ENCODE measurements at places on chromosomes 5 and 9.
A peak's percentile ranks its signal among the peaks of the same experiment; 100 is the strongest.

GRCh38 chr9:107869111-107869510 lies 379.5 kb upstream of the KLF4 start:
- DNase-seq, result peak; percentile 60

- DNase-seq, result peak; percentile 74
These were observed 142.3 kb downstream of the SMARCA2 start for GRCh38 chr9:2157277-2158110.

- peak; percentile 53 for DNase-seq
These were observed 38.0 kb downstream of the RIGI start for GRCh38 chr9:32487981-32488380.

DNA sequence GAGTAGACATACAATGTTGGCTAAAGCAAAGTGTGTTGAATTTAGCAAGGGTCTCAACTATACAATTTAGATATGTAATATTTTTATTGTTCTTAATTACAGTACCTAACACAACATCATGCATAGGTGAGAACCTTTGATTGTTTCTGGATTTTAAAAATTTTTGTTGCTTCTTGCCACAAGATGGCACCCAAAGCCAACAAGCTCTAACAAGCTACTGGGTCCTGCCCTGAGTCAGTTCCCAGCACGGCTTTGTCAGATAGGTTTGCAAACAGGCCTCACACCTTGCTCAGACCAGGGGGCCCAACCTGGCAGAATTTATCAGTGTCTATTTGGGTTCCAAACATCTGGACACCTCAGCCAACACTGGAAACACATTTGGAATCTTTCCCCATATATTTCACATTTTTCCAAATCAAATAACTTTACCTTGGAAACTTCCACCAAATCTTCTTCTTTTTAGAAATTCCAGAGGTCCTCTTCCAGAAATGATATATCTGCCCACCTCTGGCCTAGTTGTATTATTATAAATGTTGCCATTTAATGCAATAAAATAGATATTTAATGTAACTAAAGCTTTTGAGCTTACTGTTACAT lies 49.5 kb upstream of the EGFLAM start:
- peak; percentile 55 for DNase-seq

GRCh38 chr5:141532726-141533125 lies 43.8 kb downstream of the PCDHGC5 start:
- DNase-seq, result no peak

GRCh38 chr5:123949807-123950340 lies 437.9 kb downstream of the CSNK1G3 start:
- no peak for DNase-seq

DNA sequence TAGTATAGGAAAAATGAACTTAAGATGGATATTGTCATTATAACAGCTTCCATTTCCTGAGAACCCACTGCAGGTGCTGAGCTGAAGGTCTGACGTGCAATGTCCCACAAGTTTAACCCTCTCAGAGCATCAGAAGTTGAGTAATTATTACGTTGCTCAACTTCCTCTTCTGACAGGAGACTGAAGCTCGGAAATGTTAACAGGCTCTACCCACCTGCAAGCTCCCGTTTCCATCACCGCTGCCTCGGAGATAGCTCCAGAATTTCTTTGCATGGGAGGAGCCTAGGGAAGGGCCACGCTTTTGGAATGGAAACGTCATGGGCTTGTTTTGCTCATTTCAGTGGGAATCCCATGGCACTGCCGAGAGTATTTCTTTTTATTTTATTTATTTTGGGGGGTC lies 1.0 kb upstream of the NTMT1 start:
- no peak for DNase-seq

DNA sequence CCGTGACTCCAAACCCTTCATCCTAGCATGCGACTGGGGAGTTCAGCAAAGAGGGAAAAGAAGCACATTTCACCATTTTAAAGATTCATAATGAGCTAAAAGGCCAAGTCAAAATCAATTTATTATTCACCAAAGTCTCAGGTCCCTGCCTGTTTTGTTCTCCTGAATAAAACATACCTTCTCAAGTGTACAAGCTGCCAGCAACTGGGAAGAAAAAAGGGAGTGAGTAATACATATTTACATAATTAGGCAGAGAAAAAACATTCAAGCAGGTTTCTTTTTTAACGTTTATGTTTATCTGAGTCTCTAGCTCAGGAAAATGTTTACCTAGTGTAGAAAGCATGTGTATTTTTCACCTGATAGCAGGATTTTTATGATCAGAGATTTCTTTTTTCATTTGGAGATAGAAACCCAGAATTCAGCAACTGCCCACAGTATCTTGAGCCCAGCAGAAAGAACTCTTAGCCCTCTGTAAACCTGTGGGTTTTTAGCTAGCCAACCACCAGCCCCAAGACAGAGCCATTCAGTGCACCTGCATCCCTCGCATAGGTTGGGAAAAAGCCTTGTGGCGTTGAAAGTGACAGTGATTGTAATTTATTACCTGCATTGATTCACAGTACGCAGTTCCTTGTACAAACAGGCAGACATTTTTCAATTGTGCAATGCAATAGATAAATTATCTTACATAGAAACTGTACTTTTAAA lies 117.9 kb upstream of the GRIA1 start:
- no peak for DNase-seq

- no peak for DNase-seq
These were observed 122.6 kb downstream of the TRIM32 start for GRCh38 chr9:116809656-116810055.

DNA sequence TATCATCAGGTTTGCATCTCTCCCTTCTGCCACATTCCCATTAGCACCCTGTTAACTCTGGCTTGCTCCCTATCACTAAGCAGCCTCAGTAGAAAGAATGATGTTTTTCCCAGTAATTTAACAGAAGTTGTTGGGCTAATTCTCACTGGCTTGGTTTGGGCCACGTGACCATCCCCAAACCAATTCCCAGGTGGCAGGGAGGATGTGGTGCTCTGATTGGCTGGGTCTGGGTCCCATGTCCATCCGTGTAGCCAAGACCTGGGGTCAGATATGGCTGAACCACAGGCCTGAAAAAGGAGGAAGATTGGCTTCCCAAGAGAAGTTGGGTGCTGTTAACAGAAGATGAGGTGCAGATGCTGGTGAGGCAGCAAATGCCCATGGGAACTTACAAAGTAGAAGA lies 122.0 kb downstream of the BOD1 start:
- DNase-seq, result no peak

- no peak for DNase-seq
These were observed 158.1 kb upstream of the IER5L start for GRCh38 chr9:129336130-129336528.

GRCh38 chr5:93406971-93407401 lies 174.0 kb downstream of the NR2F1-AS1 start:
- DNase-seq, result no peak

DNA sequence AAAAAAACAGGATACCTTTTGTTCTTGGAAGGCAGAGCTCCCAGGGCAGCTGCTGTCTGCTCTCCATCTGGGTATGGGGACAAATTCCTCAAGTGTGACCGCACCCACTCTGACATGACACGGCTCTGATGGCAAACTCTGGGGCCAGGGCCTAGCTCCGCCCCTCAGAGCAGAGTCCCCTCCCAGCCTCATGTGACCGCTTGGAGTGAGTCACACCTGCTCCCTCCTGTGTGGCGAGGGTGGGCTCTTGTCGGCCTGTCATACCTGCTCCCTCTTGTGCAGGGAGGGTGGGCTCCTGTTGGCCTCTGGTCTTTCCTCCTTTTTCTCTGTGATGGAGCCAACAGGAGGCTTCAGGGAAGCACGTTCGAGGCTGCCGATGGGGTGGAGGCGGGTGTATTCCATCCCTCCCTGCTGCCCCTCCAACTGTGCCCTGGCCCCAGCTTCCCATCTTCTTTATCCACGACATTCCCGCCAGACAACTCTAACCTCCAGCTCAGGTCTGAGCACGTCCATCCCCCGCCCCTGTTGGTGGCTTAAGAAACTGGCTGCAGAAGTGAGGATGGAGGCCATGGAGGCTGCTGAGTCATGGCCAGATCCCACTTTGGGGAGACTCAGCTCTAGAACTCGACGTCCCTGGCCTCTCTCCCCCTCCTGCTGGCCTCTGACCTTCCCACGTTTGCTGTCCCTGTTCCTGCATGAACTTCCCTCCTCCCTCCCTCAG lies 65.3 kb downstream of the OLFM1 start:
- no peak for DNase-seq

DNA sequence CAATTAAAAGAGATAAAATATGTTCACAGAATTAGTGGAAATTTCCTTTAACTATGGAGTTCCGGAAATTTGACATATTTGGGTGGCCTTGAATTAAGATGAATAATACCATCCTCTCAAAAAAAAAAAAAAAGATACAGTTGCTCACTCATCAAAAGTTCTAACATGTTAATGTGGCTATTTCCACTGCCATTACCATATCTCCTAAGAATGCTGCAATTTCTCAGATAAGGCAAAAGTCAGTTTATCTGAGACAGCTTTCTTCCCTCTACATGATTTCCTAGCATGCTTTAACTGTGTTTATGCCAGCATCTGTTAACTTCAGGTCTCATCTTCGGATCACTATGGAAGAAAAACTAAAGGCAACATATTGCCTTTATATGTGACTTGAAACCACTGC lies 2.6 kb downstream of the FASTKD3 start:
- no peak for DNase-seq

- no peak for DNase-seq
These were observed 13.2 kb upstream of the LNPEP start for GRCh38 chr5:96922499-96923244.
